Ascending aorta (tissue), 2 donors: ENCODE measurements at places on chromosomes 5 and 9. TPM values are rescaled to one million over a fixed set of nuclear protein-coding genes. Genes with fewer than 3 reads are reported as not detected.

NDFIP1 gene
- 310 TPM for total RNA-seq

FBN2 gene
- total RNA-seq: 0.11 TPM

DNA sequence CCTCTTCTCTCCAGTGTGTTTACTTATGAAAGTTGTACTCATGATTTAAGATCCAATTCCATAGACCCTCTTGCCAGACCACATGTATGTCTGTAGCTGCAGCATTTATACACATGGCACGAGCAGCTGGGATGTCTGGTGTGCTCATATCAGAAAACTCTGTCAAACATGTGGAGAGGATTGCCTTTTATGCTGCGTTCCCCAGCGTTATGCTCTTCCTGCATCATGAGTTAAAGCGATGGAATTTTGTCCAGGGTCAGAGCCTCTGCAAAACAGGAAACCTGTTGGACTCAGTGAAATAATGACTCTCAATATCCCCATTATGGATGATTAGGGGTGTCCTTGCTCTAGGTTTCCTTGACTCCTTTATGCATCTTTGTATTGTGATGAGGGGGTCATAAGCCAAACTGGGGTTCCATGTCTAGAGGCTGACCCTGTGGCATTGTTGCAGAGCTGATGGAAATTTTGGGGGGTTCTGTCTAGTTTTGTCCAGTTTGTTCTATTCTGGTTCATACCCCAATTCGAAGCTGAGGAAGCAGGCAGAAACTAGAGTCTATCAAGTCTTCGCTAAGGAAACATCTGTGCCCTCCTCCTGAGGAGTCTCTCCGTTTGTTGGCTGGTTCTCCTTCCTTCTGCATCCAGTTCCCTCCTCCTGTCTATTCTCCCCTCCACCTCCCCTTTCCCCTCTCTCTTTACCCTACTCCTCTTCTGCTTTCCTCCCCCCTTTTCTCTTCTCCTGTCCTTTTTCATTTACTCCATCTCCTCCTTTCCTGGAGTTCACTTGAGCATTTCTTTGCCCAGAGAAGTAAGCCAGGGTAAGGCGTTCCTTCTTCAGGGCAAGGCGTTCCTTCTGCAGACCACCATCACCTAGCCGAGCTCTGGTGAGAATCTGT, 252.8 kb downstream of the MAST4 start:
- H3K27me3 ChIP-seq: no peaks in the 10 kb centered on the region
- H3K4me3 ChIP-seq: no peak overlapping the region
- no peak overlapping the region for H3K27ac ChIP-seq
- DNase-seq: no peak
- H3K4me1 ChIP-seq: no peaks in the 10 kb centered on the region

GRCh38 chr9:132114102-132114707, 34.5 kb upstream of the MED27 start:
- H3K27me3 ChIP-seq: no peaks in the 10 kb centered on the region
- H3K4me1 ChIP-seq: no peaks in the 10 kb centered on the region
- H3K36me3 ChIP-seq: no peaks in the 10 kb centered on the region
- DNase-seq: no peak

IL31RA gene
- total RNA-seq: not detected

- DNase-seq: no peak
- H3K4me3 ChIP-seq: no peak overlapping the region
- no peak overlapping the region for H3K27ac ChIP-seq
- no peaks in the 10 kb centered on the region for H3K27me3 ChIP-seq
- peaks cover 22% of the 10 kb centered on the region for H3K4me1 ChIP-seq
- H3K36me3 ChIP-seq: no peaks in the 10 kb centered on the region
Measured at GRCh38 chr9:35826071-35826701, 2.3 kb downstream of the FAM221B start.

RANBP17 gene
- 0.96 TPM for total RNA-seq

- H3K4me3 ChIP-seq: no peak overlapping the region
- no peaks in the 10 kb centered on the region for H3K36me3 ChIP-seq
- DNase-seq: peak; percentile 46
- no peaks in the 10 kb centered on the region for H3K4me1 ChIP-seq
Measured at GRCh38 chr9:134909511-134910481, 7.9 kb downstream of the FCN1 start.

DNA sequence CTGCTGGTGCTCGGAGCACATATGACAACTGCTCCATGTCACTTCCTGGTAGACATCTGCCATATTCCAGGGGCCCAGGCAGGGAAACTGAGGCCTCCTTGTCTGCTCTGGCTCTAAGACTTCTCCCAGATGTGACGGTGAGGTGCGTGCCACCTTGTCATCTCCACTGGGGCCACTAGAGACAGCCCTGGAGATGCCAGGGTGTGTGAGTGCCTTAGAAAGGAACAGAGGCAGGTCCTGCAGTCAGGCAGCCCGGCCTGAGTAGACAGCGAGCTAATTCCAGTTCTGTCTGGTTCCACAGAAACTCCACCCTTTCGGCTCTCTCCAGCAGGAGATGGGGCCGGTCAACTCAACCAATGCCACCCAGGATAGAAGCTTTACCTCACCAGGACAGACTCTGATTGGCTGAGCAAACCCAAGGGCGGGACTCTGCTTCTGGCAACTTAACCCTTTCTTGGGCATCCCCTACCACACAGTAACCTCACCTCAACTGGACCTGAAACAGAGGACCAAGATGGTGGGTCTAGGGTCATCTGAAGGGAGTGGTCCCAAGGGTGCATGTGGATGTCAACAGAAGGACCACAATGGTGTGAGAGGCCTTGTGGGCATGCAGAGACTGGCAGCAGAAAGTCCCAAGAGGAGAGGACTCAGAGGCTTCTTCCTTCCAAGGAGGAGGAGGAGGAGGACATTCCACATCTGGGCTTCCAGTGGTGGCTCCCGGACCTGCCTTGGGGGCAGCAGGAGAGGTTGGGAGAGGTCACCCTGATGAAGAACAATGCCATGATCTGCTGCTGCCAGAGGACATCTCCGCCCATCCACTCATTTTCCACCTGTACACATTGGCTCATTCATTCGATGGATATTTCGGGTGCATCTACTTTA, 77.7 kb downstream of the RGS3 start:
- no peak for DNase-seq
- no peak overlapping the region for H3K4me3 ChIP-seq
- peaks cover 14% of the 10 kb centered on the region for H3K4me1 ChIP-seq
- no peak overlapping the region for H3K27ac ChIP-seq
- no peaks in the 10 kb centered on the region for H3K27me3 ChIP-seq

ZNF366 gene
- 7.9 TPM for total RNA-seq
